ENCODE measurements at places on chromosomes 13 and 19.

DNA sequence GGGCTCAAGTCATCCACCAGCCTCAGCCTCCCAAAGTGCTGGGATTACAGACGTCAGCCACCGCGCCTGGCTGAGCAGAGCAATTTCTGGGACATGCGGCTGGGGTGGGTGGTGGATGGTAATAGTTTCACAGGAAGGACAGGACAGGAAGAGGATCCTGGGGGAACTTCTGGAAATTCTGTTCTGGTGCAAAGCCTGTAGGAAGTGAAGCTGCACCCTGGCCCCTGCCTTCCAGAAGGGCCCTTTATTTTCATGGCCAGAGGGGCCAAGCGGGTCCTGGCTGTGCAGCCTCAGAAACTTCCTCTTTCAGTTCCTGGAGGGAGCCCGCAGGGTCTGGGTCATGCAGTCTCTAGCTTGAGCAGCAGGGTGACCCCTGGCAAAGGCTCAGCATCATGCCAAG is 15.7 kb downstream of the FEM1A start:
- no peak for DNase-seq

GRCh38 chr19:1864480-1865171 is 1.2 kb upstream of the KLF16 start:
- DNase-seq, result peak; percentile 74

- no peak for DNase-seq
Observed at GRCh38 chr13:60032851-60033250, 130.9 kb downstream of the DIAPH3 start.

GRCh38 chr19:5250127-5250659 is 90.4 kb downstream of the PTPRS start:
- DNase-seq, result no peak

GRCh38 chr13:23087880-23088279 is 92.9 kb upstream of the SGCG start:
- DNase-seq, result no peak

DNA sequence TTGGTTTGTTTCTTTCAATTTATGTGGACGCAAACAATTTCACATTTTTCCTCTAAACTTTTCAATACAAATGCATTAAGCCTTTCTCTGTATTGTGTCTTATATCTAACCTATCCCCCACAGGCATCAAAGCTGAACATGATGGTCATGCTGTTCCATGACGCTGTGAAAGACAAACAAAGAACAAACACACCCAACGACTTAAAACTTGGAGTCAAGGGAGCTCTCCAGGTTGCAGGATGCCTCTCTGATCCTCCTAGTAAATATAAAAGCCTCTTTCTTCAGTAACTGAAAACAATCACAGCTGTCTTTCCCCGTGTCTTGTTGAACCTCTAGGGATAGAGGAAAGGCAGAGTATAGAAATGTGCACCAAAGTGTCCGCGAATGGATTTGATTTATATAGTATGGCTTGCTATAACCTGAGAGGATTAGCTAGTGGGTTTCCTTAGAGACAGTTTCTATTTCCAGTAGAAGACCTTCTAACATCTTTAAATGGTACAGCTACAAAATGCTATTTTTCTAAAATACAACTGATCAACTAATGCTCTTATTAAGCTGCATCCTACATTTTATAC is 43.1 kb downstream of the PCDH9 start:
- no peak for DNase-seq

- no peak for DNase-seq
Observed at GRCh38 chr13:106213028-106213757, 322.3 kb downstream of the EFNB2 start.

DNA sequence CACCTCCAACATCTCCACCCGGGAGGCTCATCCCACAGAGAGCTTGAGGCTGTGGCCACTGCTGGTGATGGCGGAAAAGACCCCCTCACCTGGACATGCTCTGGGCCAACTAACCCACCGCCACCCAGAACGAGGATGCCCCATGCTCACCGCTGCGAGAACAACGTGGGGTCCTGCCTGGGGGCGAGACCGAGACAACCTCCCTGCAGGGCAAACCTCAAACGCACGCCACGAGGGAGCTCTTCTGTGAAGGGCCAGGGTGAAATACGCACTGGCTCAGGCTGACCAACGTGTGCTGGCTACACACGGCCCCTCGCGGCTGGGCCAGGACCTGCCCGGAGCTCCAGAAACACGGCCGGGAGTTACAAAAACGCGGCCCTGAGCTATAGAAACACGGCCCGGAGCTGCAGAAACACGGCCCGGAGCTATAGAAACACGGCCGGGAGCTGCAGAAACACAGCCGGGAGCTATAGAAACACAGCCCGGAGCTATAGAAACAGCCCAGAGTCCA is 19.0 kb upstream of the PLPP2 start:
- no peak for DNase-seq

- no peak for DNase-seq
Observed at GRCh38 chr19:14782626-14783409, 4.5 kb upstream of the ADGRE2 start.

DNA sequence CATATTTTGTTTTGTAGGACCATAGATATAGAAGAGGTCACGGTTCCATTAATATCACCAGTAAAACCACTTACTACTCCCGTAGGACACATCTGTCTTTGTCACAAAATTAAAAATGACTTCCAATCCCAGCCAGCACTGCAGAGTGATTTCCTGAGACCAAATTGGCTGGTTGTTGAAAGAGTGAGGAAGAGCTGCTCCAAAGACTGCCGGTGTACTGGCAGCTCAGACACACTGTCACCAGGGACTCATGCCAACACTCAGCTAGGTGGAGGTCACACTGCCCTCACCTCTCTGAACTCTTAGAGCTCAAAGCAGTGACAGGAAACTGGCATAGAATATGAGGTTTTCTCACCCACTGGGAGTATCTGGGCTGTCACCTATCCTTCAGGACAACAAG is 52.1 kb downstream of the FLT1 start:
- no peak for DNase-seq
